CD4-positive, alpha-beta T cell treated with Interleukin-6 at 100 ng/mL for 8 hours (primary cell): ENCODE measurements at places on chromosomes 13 and 19.

- DNase-seq, result no peak
These were observed 55.3 kb downstream of the FRY start for GRCh38 chr13:32086791-32087441.

DNA sequence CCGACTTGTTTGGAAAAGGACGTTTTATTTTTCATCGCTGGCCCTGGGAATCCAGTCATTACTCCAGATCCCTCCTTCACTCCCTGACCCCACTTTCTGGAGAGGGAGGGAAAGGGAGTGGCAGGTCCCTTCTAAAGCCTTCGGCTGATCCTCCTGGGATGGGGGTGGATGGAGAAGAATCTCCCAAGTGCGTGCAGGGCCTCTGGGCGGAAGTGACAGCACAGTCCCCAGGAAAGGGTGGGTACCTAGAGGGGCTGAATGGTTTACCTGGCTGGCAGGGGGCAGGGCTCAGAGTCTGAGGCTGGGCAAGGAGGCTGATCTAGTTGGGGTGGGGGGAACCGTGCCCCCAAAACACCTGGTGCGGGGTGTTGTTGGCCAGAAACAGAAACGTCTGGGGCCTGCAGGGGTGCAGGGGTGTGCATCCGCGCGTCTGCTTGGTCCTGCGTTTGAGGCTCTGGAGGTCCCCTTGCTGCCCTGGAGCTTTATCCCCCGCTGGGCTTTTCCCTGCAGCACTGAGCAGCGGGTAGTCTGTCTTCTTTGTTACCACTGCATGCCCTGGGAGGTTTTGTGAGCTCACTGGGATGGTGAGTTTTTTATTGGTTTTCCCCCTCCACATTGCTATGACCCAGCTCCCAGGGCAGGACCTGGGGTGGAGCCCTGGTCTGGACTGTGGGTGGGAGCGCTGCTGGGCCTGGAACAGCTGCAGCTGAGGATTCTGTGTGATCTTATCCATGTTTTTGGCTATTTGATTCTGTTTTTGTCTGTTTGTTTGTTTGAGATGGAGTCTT, 3.0 kb upstream of the ZNF628 start:
- DNase-seq, result no peak

DNA sequence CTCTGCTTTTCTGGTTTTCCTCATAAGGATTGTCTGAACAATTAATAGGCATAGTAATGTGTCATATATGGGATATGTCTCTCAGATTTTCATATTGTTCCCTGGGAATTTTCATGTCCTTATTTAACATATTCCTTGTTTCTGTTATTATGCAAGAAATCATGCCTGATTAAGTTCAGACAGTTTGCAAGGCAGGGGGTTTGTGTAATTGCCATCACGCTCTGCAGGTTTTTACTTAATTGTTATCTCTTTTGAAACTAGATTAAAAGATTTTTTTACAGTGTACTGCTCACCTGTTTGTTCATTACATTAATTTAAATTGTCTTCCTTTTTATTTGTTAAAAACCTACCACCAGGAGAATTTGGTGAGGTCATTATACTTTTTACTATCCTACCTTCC, 1253.2 kb upstream of the PRR20A start:
- no peak for DNase-seq

DNA sequence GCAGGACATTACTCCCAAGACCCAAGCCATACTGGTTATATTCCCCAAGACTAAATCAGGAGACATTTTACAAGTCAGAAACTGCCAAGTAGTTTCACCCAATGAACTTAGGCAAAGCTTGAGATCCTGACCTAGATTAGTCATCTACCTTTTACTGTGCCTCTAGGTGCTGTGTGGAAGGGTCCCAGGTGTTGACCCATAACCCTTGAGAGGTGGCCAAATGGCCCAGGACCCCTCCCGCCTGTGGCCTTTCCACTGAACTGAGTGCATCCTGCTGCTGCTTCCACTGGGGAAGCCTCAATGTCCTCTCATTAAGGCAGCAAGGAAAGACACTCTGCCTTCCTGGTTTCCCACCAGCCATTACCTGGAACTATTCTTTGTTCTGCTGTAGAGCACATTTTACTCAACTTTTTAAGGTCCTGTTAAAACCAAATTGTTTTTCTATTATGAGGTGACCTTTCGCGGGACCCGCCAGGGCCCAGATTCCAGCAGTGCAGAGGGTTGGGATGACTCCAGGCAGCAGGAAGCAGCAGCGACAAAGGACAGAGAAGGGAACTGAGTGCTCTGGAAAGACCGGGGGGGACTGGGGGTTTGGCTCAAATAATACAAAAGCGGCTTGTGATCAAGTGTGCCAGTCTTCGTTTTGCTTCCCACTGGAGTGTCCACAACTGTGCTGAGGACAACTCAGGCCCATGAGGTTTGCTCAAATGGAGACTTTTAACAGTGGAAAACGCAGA, 27.1 kb downstream of the ANKRD10 start:
- DNase-seq, result no peak

GRCh38 chr19:2962018-2962670, 15.2 kb upstream of the TLE6 start:
- peak; percentile 61 for DNase-seq

DNA sequence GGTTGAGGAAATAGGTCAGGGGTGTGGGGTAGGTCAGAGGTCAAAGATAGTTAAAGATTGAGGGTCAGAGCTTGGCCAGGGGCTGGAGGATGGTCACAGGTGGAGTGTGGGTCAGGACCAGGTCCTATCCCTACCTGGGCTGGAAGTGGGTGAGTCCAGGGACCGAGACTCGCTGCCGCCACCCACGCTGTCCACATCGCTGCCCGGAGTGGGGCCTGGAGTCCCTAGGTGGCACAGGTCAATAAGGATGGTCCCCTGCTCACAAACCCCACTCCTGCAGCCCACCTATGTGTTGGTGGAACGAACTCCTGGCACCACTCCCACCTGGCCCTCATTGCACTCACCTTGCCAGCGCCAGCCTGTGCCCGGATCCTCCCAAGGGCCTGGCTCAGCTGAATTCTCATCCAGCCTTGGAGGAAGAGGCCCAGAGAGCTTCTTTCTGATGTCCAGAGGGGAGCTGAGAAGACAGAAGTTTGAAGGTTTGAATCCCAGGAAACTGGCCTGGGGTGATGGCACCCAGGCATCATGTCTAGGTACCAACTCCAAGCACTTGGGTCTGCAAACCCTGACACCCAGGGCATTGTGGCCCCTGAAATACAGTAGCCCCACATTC, 6.8 kb downstream of the GMIP start:
- DNase-seq, result no peak
